ENCODE measurements at places on chromosomes 6 and 20.

- DNase-seq: no peak
These were observed 67.0 kb upstream of the DST start for GRCh38 chr6:56709650-56710049.

DNA sequence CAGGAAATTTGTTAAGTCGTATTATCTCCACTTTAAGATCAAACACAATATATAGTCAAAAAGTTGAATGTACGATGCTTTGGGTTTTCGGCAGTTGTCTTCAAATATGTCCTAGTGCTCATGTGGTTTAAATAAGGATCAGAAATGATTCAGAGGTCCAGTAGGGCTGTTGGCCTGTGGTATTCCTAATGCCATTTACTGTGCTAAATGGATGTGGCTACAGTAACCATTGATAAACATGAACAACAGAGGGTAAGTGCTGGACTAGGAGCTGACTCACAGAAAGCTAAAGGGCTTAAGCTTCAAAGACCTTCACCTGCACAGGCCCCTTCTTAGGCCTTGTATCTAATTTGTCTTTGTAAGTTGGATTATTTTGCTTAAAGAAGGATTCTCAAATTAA, 80.5 kb upstream of the TPD52L1 start:
- no peak for DNase-seq

GRCh38 chr6:88251301-88251700, 85.2 kb upstream of the CNR1 start:
- DNase-seq: no peak

DNA sequence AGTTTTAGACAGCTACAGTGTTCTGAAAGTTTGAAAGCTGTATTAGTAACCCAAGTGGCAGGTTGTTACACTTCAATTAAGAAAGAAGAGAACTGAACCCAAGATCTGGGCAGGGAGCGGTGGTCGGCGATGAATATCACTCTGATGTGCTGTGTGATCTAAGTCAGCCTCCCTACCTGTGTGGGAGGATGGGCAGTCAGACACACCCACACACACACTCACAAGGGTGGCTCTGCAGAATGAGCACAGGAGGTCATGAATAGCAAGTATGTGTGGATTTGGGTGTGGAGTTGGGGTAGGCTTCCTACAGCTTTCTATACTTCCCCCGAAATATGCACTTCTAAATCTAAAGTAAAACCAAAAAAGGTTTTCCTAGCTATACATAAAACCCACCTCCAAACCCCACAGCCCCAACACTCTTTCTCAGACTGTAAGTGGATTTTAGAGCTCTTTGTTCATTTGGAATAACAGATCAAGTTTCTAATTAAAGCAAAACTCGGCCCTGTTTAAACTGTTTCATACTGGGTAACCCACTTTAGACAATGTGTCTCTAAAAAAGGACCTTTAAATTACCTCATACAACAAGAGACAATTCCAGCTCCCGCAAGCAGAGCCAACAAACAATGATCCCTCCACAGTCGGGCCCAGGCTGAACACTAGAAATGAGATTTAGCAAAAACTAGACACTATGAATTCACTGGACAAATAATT, 19.4 kb downstream of the TNFRSF21 start:
- DNase-seq: no peak

DNA sequence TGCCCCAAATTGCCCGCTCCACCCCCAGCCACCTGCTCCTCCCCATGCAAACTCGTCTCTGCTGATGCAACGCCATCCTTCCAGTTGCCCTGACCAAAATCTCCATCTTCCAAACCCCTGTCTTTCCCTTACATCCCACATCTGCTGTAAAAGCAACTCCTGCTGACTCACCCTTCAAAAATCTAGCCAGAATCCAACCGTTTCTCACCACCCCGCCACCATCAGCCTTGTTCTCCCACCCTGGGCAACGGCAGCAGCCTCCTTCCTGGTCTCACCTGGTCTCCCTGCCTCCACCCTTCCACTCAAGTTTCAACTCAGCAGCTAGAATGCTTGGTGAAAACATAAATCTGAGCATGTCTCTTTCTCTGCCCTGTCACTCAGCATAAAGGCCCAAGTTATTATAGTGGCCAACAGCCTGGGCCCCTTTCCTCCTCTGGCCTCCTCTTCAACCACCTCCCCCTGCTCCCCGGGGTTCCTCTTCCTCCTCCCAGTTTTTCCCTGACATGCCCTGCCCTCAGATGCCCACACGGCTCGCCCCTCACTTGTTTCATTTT, 7.2 kb upstream of the SYNJ2 start:
- DNase-seq: no peak

DNA sequence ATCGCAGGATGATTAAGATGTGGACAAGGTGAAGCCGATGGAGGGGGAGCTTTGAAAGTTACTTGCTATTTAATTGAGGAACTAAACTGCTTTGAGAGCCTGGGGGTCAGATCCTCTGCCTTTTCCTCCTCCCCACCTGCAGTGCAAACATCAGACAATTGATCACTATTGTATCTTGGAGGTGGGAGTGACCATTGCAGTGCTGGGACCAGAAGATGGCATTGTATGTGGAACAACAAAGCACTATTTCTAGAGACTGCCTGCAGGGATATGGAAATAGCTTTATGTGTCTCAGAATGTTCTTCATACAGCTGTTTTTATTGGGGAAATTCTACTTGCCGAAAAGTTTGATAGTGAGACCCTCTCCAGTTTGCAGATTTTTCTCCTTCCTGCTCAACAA, 4.2 kb downstream of the MOG start:
- DNase-seq: no peak

GRCh38 chr20:4326195-4327065, 311.1 kb upstream of the RNF24 start:
- no peak for DNase-seq

DNA sequence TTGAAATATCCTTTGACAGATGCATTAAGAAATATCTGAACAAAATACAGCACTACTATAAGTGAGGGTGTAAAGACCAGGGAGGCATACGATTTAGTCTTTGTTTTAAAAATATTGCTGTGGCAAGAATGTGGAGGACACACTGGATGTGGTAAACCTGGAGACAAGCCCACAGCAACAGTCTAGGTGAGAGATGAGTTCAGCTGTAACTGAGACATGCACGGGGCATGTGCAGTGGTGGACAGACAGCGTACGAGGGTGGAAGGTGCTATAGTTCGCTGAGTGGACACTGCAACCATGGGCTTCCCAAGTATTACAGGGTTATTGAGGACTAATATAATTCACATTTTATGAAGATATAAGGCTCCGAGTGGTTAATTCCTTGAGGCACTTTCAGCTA, 1.8 kb downstream of the NANP start:
- DNase-seq: no peak

GRCh38 chr6:33904050-33904746, 100.4 kb upstream of the MLN start:
- peak; percentile 40 for DNase-seq

GRCh38 chr6:157060440-157060952, 262.8 kb downstream of the TMEM242 start:
- no peak for DNase-seq

All from left ventricle myocardium superior (tissue), 1 donor.